ENCODE measurements at places on chromosomes 1 and 21.

GRCh38 chr1:32151319-32151787, 28.1 kb upstream of the TXLNA start:
- no peak for DNase-seq

DNA sequence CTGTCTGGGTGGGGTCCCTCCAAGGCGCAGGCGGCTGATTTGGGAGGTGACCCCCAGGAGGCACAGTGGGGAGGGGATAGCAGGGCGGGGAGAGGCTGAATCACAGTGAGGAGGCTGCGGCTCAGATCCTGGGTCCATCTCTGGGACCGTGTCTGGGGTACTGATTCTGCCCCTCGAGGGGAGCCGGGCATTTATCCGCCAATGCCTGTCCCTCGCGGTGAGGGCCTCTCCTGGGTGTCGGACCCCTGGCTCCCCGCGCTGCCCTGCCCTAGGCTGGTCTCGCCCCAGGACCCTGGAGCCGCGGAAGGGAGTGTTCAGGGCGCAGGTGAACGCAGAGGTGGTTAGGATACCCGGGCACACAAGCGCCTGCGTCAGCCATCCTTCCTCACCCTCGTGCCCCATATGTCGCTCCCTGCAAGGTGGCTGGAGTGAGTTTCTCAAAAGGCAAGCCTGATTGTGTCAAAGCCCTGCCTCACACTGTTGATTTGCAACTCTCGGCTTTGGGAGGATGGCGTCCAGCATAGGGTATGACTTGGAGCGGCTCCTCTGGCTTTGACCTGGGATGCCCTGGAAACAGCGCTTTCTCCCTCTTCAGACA, 530.9 kb downstream of the PTPRU start:
- no peak for DNase-seq

DNA sequence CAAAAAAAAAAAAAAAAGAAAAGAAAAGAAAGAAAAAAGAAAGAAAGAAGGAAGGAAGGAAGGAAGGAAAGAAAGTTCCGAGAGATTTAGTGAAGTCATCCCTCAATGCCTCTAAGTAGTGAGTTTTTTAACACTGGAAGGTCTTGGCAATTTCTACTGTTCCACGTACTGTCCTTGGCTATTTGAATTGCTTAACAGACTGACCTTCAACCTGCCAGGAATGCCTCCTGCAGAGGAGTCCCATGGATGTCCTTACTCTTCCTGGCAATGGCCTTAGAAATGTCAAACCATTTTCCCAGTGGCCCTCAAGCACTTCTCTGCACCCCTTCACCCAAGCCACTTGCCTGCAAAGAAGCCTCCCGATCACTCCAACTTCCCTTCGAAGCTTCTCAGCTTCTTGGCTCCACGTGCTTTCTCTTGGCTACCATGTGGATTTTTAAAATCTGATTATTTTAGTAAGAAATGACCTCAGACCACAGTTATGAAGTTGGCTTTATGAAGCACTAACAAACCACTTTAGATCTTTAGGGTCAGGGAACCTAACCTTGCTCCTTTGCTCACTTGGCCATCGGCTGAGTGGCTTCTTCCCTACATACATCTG, 43.7 kb upstream of the ABCG1 start:
- DNase-seq, result no peak

GRCh38 chr1:31725777-31726535, 22.1 kb upstream of the COL16A1 start:
- DNase-seq, result no peak

DNA sequence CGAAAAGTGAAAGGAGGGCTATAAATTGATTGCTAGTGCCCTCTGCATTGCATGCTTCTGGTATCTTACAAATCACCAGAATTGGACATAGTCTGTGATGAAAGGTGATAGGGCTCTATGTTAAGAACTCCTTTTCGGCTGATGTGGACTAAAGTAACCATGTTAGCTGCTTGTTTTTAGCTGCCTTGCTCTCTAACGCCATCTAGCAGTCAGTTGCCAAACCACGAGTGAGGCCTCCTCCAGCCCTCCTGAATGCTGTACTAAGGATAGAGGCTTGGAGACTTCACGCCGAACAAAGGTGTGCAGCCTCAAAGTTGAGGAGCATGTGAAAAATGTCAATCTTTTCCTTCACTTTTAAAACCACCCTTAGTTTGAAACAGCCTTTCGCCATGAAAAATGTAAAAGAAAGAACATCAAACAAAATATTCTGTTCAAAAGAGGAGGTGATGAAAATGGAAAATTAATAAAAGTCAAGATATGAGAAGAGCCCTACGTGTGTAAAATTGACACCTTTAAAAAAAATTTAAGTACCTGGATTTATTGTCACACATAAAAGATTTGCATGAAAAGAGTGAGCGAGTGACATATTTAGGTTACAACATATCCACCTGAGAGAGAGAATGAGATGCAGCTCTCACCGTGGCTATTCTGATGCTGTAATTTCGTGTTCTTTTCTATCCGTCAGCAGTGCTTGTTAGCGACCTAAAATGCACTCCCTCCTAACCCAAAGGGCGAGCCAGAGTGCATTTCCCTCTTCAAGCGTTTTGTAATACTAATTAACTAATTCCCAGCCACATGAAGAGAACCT, 8.1 kb downstream of the LRRC53 start:
- DNase-seq, result peak; percentile 7

- no peak for DNase-seq
Observed at GRCh38 chr1:17819129-17819802, 64.1 kb downstream of the ACTL8 start.

- peak; percentile 65 for DNase-seq
Observed at GRCh38 chr1:155320661-155321617, at the start of gene RUSC1. Gene RUSC1, plus strand, starts transcription at chr1:155320894. Its CDS starts 880 bp downstream, at chr1:155321774.

GRCh38 chr1:8350914-8351684, 33.2 kb downstream of the SLC45A1 start:
- no peak for DNase-seq

DNA sequence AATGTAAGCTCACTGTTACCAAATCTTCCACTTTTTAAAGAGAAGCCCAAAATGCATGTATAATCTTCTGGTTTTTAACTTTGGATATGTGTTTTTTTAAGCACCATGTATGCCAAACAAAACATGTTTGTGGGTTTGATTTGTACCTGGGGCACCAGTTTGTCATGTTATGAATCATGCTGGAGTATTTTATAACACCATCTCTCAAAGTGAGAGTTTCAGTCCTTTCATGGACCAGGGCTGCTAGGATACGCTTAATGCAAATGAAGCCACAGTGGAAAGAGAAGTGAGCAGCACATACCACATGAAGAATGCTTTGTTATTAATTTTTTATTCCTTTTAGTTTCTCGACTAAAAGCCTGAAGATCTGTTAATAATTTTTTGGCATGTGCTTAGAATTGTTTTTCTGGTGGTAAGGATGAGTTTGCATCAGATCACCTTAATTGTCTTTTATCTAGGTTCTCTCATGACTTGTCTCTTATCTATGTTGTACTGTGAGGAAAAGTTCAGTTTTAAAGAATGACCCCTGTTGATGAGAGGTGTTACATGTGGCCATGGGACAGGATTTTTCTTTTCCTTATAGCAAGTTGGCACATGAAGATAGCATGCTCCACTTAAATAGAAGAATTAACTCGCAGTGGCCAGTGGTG, 2.0 kb upstream of the RABGAP1L start:
- DNase-seq, result peak; percentile 9

- no peak for DNase-seq
Observed at GRCh38 chr1:160330119-160330518, 12.9 kb downstream of the COPA start.

DNA sequence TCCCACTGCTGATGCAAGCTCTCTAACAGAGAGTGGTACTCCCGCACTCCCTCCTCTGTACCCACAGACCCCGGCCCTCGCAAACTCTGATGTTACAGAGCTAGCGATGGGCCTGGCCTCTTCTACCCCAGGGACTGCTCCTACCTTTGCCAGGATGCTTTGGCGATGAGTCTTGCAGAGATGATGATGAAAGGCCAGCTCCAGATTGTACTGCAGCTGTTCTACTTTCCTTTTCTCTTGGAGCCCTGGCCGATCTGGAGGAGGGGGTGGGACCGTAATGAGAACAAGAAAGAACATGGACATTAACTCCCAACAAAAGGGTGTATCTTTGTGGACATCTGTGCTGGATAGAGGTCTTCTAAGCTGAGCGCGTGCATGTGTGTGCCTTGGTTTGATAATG, 6.0 kb upstream of the LINGO4 start:
- no peak for DNase-seq

DNA sequence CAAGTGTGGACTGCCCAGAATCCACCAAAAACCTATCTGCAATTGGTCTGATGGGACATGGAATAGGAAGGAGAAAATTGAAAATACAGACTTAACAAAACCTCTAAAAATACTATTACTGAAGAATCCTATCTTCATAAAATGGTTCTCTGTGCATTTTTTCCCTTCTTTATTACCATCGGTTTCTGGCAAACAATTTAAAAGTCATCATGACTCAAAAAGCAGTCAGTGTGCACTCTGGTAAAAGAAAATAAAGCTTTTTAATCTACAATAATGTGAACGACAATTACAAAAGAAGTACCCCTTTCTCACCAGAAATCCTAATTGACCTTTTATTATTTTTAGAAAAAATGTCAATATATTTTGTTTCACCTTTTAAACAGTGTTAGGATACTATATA, 186.3 kb downstream of the TPR start:
- no peak for DNase-seq

DNA sequence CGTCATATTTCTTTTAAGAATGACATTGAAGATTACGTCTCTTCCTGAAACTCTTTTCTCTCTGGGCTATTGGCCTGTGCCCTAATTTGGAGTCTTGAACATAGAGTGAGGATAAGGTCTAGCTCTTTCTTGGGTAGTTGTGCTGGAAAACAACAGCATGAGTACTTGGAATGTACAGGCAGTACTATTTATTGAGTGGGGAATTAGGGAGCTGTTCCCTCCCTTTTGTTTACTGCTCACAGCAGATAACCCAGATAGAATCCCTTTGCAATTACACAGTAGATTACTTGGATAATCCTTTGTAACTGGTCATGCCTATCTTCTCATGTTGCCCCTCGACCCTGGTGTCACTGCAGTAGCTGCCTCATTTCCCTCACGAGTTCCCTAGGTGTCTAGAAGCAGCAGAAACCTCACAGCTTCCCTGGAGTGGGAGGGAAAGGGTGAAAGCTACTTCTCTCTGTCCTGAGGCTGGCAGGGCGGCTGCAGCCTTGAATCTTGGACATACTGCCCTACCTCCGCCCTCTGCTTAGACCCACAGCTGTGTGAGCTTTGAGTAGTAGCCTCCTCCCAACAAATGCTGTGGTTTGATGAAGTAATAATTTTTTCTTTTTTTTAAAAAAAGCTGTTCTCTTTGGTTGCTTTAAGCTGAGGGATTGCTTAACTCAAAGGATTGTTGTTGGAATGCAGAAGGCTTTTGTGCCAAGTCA, 70.6 kb downstream of the FGGY start:
- DNase-seq, result no peak

DNA sequence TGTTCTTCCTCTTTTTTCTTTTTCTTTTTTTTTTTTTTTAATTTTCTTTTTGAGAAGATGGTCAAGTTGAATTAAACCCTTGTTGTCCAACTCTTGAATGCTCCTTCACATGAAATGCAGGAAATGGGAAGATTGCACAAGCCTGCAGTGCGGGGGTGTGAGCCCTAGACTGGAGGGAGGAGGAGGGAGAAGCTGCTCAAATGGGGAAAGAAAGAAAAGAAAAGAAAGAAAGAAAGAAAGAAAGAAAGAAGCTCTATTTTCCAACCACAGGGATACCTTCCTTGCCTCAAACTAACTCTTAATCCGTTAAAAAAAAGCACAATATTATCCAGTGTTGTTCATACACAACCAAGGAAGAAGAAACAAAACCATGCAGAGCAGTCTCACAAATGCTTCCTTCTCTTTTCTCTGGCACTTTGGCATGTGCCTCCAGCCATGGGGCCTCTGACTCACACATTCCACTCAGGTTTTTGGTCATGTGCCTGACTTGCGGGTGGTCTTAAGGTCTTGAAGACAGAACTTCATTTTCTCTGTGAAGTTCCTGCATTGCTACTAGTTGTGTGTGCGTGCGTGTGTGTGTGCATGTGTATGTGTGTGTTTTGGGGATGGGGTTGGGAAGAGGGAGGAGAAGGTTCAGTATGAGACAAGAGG, 276.1 kb downstream of the RPS6KC1 start:
- no peak for DNase-seq

- DNase-seq, result no peak
Observed at GRCh38 chr1:58307431-58307830, 239.1 kb downstream of the OMA1 start.

DNA sequence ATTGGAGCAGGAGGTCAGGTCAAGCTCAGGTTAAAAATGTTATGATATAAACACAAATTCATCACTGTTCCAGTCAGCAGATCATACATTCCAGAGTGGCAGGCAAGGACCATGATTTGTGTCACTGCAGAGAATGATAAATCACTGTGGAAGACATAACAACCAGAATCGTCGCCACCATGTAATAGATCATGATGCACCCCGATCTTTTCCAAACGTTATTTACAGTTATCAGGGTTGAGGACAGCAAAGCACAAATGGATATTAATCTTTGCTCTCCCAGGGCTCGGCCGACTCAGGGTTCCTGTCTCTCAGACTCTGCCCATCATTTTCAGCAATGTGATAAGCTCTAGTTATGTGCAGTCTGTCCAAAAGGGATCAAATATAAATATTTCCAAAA, 122.7 kb downstream of the ZBTB18 start:
- no peak for DNase-seq

GRCh38 chr1:11357276-11357675, 84.3 kb downstream of the UBIAD1 start:
- DNase-seq, result no peak

GRCh38 chr1:54091666-54092065, 38.3 kb downstream of the TCEANC2 start:
- DNase-seq, result no peak

GRCh38 chr1:35030756-35031446, 844 bp downstream of the ZMYM6 start:
- peak; percentile 11 for DNase-seq

GRCh38 chr1:98030976-98031375, 110.1 kb upstream of the DPYD start:
- DNase-seq, result no peak

DNA sequence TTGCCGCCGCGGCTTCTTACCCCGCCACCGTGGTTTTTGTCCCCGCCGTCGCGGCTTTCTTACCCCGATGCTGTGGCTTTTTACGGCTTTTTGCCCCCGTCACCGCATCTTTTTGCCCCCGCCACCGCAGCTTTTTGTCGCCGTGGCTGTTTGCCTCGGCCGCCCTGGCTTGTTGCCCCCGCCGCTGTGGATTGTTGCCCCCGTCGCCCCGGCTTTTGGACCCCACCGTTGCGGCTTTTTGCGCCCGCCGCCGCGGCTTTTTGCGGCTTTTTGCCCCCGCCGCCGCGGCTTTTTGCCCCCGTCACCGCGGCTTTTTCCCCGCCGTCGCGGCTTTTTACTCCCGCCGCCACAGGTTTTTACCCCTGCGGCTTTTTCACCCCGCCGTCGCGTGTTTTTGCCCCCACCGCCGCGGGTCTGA, 3934.3 kb downstream of the SRGAP2C start:
- no peak for DNase-seq

- DNase-seq, result no peak
Observed at GRCh38 chr1:11923069-11923826, 3.0 kb downstream of the KIAA2013 start.

- DNase-seq, result no peak
Observed at GRCh38 chr1:168433238-168433637, 110.6 kb downstream of the XCL2 start.

- peak; percentile 47 for DNase-seq
Observed at GRCh38 chr1:91883470-91883869, 2.5 kb downstream of the TGFBR3 start.

- DNase-seq, result no peak
Observed at GRCh38 chr1:119449971-119450370, 35.0 kb downstream of the HSD3B2 start.

- no peak for DNase-seq
Observed at GRCh38 chr1:212666116-212666775, 33.4 kb downstream of the BATF3 start.
